GM13976 (cell line): ENCODE measurements at places on chromosomes 2 and 18.
A peak's percentile ranks its signal among the peaks of the same experiment; 100 is the strongest.

- DNase-seq = no peak
These were observed 78.3 kb downstream of the HDAC4 start for GRCh38 chr2:239322416-239323086.

DNA sequence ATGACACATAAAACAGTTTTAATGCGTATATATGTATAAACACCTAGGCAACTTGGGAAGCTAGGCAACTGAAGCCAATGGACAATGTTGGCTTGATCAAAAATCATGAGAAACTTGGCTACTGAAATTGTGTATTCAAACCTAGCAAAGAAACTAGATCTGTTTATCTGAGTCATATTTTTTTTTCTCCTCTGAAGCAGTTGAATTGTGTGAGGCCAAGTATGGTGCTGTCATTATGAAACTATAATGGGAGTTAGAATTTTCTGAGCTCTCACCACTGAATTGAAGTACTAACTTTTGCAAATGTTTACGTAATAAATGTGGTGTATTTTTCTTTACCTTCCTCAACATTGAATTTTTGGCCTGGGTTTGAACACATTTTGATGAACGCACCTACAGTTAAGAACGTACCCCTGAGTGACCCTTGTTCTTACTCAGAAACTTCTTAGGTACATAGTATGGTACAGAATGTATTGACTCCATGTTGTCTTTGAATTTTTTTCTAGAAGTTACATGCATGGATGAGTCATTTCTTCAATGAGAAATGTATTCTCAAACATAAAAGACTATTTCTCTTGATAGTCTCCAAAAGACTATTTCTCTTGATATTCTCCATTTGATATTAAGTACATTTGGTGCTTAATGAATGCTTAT lies 23.8 kb downstream of the CD28 start:
- DNase-seq = peak; percentile 53

DNA sequence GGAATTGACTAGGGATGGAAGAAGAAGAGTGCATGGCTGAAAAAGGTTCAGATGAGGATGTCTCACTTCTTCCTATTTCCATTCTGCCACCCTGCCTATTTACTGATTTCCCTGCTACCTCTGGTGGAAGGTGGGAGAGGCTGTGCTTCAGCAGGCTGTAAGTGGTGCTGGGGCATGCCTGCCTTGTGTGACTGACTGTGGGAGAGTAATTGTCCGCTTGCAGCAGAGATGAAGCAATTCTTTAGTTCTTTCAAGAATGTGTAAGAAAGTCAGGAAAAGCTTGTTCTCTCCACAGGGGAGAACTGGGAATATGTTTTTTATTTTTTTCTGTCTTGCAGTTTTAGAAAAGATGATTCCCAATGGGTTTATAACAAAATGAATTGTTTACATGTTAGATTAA lies 72.5 kb upstream of the NYAP2 start:
- no peak for DNase-seq

- DNase-seq = no peak
These were observed 78.8 kb upstream of the ARHGAP28 start for GRCh38 chr18:6650747-6651146.

DNA sequence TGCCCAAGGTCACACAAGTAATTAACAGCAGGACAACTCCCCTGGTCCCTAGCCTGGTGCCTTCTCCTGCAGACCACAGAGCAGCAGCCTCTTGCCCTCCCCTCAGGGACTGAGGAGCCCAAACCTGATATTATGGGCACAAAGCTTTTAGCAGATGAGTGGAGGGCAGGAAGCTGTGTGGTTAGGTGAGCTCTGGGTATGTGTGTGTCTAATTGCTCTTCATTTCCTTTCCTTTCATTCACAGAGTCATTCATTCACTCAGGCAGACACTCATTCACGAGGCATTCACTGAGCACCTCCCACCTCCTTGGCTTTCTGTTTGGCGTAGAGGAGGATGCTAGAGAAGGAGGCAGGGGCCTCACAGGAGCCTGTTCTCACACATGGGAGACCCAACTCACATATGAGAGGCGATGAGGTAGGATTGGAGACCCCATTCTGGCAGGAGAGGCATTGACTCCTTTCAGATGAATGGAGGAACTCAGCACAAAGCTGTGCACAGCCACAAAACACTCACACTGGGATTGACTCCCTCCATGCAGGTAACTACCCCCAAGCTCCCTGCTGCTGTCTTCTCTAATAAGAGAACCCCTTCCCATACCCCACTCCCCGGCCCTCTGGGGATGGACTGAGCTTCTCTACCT lies 306.8 kb upstream of the SKOR2 start:
- DNase-seq = no peak

DNA sequence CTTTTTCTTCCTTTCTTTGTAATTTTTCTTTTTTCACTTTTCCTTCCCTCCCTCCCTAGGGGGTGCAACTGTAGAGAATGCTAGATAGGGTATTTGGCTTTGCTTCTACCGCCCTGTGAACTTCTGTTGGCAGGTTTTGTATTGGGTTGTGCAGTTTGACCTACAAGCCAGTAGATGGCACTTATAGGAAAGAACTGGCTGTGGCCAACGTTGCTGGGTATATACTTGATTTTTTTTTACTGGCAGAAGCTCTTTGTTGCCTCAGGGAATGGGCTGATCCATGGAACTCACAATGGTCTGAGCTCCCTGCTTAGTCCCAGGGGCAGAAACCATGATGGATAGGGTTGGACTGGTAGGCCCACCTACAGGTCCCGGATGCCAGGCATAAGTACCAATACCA lies 1019.5 kb upstream of the LRRTM1 start:
- no peak for DNase-seq

GRCh38 chr18:44731530-44732237 lies 51.0 kb downstream of the SETBP1 start:
- DNase-seq = peak; percentile 42

DNA sequence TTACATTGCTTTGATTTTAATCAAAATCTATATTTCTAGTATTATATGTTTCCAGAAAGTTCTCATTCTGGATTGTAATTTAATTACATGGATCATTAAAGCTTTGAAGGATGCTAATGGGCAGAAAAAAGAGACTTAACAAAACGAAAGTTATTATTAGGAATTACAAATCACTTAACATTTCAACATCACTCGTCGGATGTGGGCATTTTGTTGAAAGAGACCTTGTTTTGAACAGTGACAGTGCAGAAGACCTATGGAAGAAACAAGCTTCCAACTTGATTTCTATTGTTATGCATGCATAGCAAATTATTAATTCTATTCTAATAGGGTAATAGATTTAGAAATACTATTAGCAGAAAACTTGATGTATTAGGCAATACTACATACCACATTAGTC lies 31.4 kb upstream of the DARS1 start:
- no peak for DNase-seq

DNA sequence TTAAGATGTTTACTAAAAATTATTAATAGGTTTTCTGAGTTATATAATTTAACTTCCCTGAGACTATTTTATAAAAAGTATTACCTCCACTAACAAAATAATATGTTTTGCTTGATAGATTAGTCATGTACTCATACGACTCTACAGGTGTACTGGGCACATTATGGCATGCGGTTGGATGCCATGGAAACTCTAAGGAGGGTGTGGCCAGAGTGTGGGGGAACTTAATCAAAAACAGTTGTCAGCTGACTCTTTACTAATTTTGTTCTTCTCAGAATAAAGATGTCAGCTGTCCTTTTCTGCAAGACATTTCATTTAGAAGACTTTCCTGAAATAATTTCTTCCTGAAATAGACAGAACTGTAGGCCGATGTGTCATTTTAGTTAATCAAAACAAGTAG lies 228.3 kb upstream of the SIX3 start:
- no peak for DNase-seq

DNA sequence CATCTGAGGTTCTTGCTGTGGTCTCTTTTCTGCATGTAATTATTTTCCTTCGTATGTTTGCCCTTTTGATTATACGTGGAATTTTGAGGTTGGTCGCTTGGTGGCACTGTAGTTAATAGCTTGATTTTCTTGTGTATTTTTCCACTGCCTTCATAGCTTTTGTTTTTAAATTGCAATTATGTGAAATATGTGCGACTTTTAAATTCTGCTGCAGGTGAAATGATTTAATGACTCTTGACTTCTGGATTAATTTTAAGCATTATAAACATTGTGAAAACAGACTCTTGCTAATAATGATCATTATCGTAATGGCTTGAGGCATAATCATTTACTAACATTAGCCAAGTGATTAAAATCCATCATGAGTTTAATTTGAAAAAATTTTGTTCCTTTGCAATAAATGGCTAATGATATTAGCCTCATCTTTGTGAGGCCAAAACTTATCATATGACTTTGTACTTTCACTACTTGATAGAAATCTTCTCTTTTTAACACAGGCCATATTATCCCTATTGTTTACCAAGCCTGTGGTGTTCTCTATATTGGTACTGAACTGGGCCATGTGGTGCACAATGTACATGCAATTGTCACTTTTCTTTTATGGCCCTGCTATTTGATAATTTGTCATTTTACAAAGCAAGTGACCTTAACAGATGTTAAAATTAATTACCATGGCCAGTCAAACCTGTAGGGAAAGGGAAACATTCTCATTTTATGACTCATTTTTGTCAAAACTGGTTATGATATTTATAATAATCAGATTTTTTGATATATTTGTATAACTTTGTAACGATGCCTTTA lies 62.8 kb upstream of the NEUROD1 start:
- peak; percentile 27 for DNase-seq

GRCh38 chr2:196170606-196171247 lies 651 bp downstream of the STK17B start:
- DNase-seq = peak; percentile 30

- DNase-seq = no peak
These were observed 10.1 kb downstream of the HJURP start for GRCh38 chr2:233844064-233844807.

- DNase-seq = no peak
These were observed 242.9 kb downstream of the HAUS1 start for GRCh38 chr18:46346896-46347630.

GRCh38 chr2:174752403-174753037 lies 11.8 kb downstream of the CHRNA1 start:
- DNase-seq = peak; percentile 55
